Upper lobe of left lung (tissue), 6 donors: ENCODE measurements at places on chromosomes 12 and 14. TPM values are rescaled to one million over a fixed set of nuclear protein-coding genes. Genes with fewer than 3 reads are reported as not detected.
A peak's percentile ranks its signal among the peaks of the same experiment; 100 is the strongest.

PPP1R36 gene
- 0.71 TPM for total RNA-seq

FSCB gene
- total RNA-seq = 2.1 TPM

TAMALIN gene
- total RNA-seq = 61.8 TPM

DNA sequence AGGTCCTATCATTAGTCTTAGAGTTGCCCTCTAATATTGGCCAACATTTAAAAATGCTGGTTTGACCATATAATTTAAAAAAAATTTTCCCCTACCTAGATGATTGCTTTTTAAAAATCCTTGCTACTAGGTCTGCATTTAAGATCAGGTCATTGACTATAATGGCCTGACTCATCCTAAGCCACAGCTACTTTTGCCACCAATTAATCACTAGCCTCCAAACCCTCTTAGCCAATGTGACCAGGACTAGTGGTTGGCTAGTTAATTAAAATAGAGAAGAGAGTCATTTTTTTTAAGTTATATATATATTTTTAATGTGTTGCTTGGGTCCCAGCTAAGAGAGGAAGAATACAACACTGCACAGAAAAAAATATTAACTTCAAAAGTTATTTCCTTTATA, 57.5 kb downstream of the SOS2 start:
- H3K4me3 ChIP-seq = no peak overlapping the region
- H3K27me3 ChIP-seq = no peaks in the 10 kb centered on the region
- H3K36me3 ChIP-seq = peaks cover 5% of the 10 kb centered on the region
- no peak for DNase-seq
- H3K4me1 ChIP-seq = no peaks in the 10 kb centered on the region

- peak overlapping the region; percentile 21 for H3K4me3 ChIP-seq
- DNase-seq = no peak
- peak overlapping the region; percentile 69 for H3K27ac ChIP-seq
- no peaks in the 10 kb centered on the region for H3K36me3 ChIP-seq
Observed at GRCh38 chr12:15547691-15548090, 225.4 kb downstream of the PTPRO start.

DNA sequence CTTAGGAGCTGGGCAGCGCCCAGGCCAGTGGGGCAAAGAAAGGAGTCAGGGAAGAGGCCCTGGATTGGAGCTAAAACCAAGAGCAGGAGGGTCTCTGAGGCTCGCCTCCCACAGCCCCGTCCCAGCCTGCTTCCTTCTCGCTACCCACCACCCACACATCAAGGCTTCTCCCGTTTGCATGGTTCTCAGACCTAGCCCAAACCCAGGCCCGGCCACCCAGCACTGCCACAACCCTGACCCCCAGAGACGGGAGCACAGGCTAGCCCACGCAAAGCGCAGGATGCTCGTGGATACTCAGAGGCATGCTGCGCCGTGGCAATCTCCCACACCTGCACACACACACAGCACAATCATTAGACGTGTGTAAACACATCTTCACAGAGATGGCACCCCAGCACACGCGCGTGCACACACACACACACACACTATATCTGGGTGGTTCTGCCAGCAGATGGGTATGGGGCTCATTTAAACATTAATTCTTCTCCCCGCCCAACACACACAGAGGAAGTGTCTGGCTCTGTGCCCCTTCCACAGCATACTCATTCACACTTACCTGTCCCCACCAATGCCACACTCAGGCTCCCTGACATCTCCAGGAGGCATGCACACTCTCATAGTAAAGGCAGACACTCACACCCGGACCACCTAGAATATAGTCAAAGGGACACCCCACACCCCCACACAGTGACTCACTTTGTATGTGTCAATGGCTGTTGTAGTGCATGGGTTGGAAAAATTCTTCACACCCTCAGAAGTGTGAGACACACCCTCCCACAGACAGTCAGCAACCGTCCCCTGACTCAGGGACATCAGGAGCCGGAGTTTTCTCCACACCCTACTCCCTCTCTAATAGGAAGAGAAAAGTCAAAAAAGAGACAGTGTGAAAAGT, 1.1 kb downstream of the CARMIL3 start:
- H3K36me3 ChIP-seq = no peaks in the 10 kb centered on the region
- peaks cover 18% of the 10 kb centered on the region for H3K4me1 ChIP-seq
- H3K4me3 ChIP-seq = peak overlapping the region; percentile 93
- DNase-seq = peak; percentile 9

DNA sequence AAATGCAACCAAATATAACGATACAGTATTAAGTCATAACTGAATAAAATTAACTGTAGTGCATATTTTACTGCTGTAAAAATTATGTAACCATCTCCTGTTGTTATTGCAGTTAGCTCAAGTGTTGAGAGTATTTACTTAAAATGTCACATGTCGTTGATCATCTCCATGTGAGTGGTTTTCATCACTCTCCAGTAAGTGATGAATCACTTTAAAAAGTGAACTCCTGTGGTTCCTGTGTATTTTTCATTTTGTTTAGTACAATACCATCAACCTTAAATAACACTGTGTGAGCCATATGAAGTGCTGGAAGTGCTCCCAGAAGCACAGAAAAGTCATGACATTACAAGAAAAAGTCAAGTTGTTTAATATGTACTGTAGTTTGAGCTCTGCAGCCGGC, 104.7 kb upstream of the SLCO1B1 start:
- H3K36me3 ChIP-seq = no peaks in the 10 kb centered on the region
- no peak overlapping the region for H3K27ac ChIP-seq
- H3K4me1 ChIP-seq = no peaks in the 10 kb centered on the region
